Spinal cord (tissue), 10 donors: ENCODE measurements at places on chromosomes 3 and 15.

DNA sequence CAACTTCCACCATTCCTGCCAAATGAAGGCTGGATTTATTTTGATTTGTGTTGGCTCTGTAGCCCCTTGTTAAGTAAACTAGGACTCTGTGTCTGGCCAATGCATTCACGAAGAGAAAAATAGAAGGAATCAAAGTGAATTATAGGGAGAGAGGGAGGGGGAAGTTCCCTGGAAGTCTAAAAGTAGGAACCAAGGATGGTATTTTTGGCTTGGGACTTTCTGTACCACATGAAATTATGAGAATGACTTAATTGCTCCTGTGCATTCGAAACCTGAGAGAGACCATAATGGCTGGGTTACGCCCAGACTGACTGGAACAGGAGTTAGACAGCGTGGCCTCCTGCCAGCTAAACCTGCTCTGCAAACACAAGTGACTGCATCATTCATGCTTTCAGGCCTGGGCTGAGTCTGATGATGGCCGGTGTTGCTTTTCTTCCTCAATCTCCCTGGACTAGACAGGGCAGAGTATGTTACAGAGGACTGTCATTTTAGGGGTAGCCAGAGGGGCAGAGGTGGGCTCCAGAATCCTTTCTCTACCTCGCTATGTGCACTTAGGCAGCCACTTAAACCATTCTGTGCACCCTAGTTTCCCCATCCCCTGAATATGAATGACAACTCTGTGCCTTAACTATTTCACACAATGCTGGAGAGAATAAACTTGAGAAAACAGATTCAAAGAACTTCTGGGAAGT is 58.9 kb downstream of the MYO1E start:
- no peak for DNase-seq

DNA sequence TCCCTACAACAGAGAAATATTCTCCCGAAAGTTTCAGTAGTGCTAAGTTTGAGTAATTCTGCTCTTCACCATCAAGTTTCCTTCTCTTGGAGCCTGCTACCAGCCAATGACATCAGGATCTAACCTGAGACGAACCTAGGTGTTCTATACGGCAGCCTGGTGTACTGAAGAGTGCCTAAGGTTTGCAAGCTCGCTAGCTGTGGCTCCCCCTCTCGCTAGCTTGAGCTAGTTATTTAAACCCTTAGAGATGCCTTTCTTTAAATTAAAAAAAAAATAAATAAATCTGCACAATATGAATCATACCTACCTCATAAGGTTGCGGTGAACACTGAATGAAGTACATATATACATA is 1.4 kb upstream of the COL8A1 start:
- no peak for DNase-seq

GRCh38 chr3:187447737-187448136 is 79.6 kb downstream of the RTP4 start:
- no peak for DNase-seq

GRCh38 chr15:48507416-48508065 is 138.0 kb downstream of the FBN1 start:
- no peak for DNase-seq

DNA sequence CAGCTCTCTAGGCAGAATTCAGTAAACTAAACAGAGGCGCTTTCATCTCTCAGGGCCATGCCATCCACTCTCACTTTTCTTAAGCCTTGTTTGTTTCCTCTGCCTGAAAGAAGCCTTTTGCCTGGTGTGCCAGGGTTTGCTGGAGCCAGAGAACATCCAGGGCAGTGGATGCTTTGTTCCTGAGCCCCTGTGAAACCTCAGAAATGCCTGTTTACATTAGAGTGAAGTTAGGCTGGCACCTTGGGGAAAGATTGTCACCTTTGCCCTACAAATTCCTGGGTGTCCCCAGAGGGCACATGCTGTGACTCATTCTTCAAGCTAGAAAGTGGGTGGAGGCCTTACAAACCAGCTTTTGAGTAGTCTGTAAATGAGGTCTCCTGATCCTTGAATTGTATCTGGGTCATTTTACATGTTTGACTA is 10.7 kb upstream of the TRAK1 start:
- DNase-seq, result peak; percentile 67

DNA sequence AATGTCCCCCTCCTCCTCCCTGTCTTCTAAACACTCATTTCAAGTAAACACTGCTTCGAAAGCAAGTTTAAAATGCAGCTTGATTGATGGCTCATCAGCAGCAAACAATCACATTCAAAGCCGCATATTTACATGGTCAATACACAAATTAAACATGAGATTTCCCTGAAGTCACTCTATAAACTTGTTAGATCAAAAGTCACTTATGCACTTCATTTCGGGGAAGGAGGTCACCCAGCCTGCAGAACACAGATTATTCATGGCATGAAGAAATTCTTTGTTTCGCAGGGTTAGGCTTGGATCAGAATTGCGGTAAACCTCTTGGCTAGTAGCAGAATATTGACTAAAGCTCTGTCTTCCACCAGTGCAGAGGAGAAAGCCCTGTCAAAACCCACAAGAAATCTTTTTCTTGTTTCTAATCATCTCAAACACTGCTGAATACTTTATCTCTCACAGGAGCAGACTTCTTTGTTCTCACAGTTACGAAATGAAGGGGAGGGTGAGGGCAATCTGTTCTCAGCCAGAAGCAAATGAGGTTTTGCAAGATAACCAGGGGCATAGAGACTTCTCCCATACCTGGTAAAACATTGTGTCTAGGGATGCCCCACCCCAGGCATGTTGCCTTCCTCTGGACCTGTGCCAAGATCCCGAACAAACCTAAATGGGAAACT is 133.3 kb upstream of the CHL1 start:
- DNase-seq, result peak; percentile 57

GRCh38 chr3:20320489-20320888 is 134.5 kb upstream of the SGO1 start:
- DNase-seq, result no peak

- no peak for DNase-seq
Measured at GRCh38 chr3:43649365-43649968, 27.7 kb upstream of the ANO10 start.

GRCh38 chr15:33801954-33802353 is 166.3 kb upstream of the CHRM5 start:
- no peak for DNase-seq

- DNase-seq, result peak; percentile 57
Measured at GRCh38 chr3:145094355-145094941, 1066.5 kb downstream of the PLOD2 start.

DNA sequence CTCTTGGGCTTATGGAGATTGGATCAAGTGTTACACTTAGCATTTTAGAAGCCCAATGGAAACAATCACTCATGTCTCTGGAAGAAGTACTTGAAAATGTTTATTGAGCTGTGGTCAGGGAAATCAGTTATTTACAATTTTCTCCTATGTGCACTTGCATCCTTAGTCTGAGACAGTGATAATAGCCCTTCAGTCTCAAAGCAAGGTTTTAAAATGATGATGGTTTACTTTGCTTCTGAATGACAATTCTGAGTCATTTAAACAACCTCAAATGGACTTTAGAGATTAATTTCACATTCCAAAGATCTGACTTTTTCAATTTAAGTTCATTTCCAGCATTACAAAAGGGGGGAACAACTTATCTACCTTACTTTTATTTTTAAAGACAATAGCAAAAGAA is 20.1 kb downstream of the TIPARP start:
- no peak for DNase-seq

DNA sequence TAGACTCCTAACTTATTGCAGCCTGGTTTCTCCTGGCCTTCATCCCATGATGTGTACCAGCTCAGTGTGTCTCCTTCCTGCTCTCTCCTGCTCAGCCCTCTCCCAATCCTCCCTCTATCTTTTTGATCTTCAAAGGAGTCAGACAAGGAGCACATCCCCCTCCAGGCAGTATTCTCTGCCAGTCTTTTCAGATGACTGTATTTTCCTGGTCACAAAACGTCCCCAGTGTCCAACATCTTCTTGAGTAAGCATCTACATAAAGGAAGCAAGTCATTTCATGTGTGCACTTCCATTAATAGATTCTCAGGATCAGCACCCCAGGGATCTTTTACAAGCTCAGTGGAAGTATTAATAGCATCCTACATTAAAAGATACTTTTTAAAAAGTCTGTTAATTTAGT is 148.9 kb upstream of the THBS1 start:
- DNase-seq, result no peak

DNA sequence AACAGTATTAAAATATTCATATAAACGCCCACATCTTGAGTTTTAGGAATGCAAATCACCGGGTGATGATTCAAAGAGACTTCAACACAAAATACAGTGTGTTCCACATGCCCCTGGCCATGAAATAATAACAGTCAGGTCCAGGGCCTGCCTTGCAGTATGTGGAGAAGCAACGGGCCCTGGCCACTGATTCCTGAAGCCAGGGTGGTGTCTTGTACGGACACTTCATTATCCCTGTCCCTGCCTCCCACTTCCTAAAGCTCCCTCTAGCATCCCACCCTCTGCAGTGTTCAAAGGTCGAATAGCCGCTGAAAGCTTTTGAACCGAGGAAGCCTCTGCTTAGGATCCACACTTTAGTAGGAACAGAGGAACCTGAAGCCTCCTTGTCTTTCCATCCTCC is 50.4 kb upstream of the PCSK6 start:
- DNase-seq, result no peak

DNA sequence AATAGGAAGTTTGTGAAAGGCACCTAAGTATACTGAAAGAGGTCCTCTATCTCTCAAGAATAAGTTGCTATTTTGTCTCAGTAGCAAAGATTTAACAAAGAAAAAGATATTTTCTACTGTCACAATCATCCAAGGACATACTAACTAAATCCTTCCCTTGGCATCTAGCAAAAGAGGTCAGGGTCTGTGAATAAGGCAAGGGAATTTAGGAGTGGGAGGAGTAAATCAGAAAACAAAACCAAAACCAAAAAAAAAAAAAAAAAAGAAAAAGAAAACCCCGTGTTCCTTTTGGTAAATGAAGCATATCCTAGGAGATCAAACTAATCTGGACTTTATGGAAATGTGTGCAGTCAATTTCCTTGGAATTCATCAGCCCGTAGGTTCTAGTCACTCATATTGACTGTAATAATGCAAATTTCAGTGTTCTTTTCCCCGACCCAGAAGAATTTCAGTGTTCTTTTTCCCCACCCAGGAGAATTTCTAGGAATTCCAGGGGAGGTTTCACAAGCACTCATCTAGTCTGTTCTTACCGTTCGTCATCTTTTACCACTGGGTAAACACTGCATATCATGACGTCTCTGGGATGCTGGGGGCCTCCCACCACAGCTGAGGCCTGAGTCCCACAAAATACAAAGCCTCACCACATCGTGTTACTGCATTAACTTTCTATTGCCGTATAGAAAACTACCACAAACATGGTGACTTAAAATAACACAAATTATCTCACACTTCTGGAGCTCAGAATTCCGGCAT is 113.8 kb upstream of the CCDC54 start:
- DNase-seq, result no peak

GRCh38 chr3:38085943-38086324 is 46.9 kb downstream of the DLEC1 start:
- DNase-seq, result no peak

- DNase-seq, result no peak
Measured at GRCh38 chr3:105515372-105515771, 148.7 kb downstream of the ALCAM start.

DNA sequence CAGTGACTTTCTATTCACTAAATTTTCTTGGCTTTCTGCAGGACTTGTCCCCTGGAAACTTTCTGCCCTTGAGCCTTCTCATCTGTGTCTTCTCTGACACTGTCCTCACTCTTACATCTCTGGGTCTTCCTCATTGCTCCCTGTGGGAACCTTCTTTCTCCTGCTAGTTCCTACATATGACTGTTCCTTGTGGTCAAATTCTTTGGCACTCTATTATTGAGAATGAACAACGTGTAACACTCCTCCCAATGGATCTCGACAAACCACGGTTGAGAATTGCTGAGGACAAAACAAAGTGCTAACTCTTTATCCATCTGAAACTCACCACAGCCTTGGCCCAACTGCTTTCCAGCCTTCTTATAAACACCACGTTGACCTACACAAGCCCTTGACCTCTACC is 3.5 kb upstream of the FAM81A start:
- no peak for DNase-seq

DNA sequence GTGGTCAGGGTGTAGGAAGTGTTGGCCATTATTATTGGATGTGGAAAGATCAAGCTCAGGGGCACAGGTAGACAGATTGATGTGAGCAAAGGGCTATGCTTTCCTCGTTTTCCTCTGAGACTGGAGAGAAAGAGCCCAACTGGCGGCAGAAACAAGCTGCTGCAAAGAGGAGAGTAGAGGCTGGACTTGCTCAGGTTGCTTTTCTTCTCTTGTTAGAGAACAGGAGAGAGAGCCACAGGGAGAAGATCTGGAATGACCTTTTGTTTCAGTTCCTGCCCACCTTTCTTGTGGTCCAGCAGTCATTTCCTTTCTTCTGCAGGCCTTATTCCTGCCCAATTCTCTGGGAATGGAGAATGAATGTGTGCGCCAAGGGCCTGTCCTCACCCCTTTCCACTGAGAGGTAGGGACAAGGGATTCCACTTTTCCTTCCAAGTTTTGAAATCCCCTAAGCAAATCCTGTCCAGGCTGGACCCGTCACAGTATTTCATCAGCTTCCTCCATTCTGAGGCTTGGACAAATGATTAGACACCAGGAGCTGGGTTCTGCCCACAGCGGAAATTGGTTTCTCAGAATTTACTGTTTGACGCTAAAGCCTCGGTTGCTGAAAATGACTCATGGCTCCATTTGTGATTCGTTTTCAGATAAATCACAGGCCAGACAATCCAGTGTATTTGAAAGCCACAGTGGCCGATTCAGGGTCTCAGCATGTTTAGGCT is 16.1 kb downstream of the ZNF80 start:
- no peak for DNase-seq

DNA sequence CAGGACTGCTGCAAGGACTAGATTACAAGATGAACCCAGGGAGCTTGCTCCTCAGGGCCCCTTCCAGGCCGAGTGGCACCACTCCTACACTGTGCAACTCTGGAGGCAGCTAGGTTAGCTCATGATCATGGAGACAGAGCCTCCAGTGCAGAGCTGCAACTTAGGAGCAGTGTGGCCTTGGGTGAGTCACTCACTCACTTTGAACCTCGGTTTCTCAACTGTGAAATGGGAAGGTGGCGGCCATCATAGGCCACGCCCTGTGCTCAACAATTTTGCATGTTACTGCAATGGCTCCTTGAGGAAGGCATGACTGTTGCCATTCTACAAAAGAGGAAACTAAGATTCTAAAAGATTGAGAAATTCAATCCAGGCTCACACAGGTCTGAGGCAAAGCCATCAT is 11.2 kb upstream of the CXCR6 start:
- DNase-seq, result no peak

DNA sequence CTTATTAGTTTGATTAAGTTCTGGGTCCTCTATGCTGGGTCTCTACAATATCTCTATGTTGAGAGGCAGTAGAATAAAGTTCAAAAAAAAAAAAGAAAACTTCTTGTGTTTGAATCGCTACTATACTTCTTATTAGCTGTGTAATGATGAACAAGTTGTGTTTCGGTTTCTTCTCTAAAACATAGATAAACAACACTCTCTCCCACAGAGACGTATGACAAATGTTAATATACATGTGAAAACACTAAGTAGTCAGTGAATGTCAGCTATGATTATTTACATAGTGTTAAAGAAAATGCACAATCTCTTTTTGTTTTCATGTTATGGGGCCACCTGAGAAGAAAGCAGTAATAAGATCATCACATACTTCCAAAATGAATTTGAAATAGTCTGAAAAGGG is 45.3 kb downstream of the ACAP2 start:
- no peak for DNase-seq
